ENCODE measurements at places on chromosomes 1 and 21.

GRCh38 chr1:183106746-183107145 lies 79.3 kb upstream of the LAMC2 start:
- DNase-seq, result no peak

- DNase-seq, result no peak
Measured at GRCh38 chr1:66177510-66177909, 356.4 kb upstream of the SGIP1 start.

GRCh38 chr1:225763716-225764548 lies 13.7 kb upstream of the SRP9 start:
- peak; percentile 49 for DNase-seq

DNA sequence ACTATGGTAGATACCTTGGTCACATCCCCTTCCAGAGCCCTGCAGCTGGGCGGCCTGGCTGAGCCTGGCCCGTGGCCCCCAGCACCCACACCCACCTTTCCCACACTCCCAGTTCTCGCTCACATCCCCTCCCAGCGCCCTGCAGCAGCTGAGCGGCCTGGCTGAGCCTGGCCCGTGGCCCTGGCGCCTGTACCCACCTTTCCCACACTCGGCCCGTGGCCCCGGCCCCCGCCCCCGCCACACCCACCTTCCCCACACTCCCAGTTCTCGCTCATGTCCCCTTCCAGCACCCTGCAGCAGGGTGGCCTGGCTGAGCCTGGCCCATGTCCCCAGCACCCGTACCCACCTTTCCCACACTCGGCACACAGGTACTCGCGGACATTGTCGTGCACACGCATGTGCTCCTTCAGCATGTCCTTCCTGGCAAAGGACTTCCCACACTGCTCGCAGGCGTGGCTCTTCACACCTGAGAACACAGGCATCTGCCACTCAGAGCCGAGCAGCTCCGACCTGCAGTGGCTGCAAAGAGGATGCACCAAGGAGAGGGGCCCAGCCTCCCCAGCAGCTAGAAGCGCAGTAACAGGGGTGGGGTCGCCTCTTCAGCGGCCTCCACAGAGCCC lies 52.5 kb upstream of the RIPK4 start:
- no peak for DNase-seq

GRCh38 chr1:92927870-92928269 lies 33.4 kb downstream of the DIPK1A start:
- no peak for DNase-seq

DNA sequence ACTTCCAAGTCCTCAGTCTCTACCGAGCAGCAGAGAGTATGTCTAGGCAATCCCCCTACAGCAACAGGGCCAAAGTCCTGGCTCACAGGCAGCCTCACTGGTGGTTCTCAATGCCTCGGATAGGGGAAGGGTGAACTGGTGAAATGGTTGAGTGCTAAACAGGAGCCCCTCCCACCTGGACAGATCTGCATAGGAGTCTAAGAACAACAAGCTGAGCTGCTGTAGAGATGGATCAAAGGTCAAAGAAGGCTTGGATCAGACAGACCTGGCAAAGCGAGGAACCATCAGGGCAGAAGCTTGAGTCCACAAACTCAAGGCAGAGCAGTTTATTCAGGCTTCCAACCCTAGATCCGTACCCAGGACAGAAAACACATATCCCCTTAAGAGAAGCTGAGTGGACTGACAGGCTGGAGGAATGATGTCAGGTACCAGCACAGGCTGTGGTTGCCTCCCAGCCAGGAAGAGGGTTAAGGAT lies 31.8 kb downstream of the RABIF start:
- DNase-seq, result no peak

GRCh38 chr1:170073893-170074249 lies 624 bp downstream of the KIFAP3 start:
- DNase-seq, result no peak

DNA sequence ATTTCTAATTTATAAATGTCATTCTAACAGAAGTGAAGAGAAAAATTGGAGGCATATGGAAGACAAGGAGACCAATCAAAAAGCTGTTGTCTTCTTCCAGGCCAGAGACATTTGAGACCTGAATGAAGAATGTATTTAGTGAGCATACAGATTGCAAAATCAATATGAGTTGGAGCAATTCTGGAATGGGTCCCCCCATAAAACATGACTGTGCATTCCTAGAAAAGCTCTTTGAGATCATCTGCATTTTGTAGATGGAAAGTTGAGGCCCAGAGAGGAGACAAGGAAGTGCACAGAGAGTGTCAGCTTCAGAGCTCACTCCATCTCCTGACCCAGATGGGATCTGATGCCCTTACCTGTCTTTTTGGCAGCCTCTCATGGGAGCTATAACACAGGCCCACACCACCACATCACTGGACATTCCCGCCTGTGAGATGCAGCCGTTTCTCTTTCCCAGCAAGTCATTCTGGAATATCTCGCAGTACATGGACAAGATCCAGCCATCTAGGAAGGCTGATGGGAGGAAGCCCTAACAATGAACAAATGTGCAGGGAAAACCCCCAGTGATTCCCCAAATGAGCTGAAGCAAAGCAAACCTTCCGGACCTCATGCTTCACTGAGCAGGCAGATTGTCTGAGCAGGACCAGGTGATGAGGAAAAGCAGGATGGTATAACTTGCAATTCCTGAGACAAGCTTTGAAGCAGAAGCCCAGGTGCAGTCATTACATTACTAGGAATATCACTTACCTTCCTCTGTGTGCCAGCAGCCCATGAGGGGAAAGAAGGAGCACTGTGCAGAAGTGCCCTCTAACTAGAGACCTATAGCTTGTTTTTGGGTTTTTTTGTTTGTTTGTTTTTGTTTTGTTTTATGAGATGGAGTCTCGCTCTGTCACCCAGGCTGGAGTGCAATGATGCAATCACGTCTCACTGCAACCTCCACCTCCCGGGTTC lies 445.6 kb downstream of the PLPP3 start:
- no peak for DNase-seq

GRCh38 chr1:6870086-6870485 lies 84.8 kb downstream of the CAMTA1 start:
- no peak for DNase-seq

- peak; percentile 65 for DNase-seq
Measured at GRCh38 chr1:197915862-197916499, 1.2 kb upstream of the LHX9 start.

GRCh38 chr21:42107177-42107880 lies 36.2 kb downstream of the UMODL1 start:
- no peak for DNase-seq

GRCh38 chr1:173097001-173097400 lies 46.3 kb upstream of the TNFSF18 start:
- peak; percentile 43 for DNase-seq

DNA sequence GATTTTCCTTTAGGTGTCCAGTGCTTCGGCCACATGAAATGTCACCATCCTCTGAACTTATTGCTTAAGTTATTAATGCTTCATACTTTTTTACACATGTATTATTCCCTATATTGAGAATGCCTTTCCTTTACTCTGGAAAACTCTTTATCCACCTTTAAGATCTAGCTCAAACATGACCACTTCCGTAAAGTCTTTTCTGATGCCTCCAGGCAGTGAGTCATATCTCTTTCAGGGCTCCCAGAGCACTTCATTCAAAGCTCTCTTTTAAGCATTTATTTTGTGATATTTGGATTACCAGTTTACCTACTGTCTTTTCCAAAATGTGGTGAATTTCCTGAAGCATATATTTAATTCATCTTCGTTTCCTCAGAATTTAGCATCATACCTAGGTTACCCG lies 178.9 kb downstream of the HS2ST1 start:
- no peak for DNase-seq

DNA sequence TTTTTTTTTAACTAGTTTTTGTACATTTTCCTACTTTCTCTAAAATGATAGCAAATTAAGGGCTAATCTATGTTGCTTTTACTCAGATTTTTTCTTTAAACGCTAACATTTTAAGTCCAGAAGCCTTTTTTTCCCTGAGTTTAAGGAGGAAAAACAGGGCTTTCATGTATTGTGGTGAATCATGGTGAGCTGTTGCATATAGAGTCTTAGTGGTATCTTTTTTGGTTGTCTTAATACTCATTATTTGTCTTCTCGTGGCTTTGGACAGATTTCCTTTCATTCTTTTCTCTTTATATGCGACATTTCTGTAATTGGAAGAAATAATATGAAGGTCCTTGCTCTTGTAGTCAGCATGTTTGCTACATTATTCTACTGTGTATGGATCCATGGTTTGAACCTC lies 1015.6 kb downstream of the PLA2G4A start:
- no peak for DNase-seq

DNA sequence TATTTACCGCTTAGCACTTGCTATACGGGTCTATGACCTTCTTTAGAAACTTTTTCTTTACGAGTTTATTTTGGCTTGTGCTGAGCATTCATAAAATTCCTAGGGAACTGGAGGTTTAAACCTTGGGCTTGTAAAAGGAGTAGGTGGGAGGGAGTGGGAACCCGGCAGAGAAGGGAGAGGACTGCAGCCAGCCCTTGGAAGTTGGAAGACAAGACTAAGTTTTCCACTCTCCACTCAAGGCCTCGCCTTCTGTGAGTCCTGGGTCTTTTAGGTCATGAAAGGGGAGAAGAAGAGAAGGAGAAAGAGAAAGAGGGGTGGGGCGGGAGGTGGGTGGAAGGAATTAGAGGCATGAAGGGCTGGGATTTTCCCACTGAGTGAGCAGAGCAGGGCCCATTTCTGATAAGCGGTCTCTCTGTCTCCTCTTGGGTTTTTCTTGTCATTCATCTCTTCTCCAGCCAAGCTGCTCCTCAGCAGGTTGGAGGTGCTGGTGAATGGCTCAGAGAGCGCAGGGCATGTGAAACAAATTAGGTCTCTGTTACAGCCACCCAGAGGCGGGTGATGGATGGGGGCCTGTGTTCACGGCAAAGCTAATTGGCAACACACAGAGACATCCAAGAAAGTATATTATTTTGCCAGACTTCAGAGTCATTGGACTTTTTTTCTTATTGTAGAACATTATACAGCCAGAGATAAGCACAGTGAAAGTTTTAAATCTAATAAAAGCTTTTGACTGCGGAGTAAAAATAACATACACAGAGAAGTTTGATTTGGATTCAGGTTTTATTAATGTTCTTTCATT lies 247.3 kb downstream of the FOXD2 start:
- no peak for DNase-seq

- no peak for DNase-seq
Measured at GRCh38 chr1:171699531-171699930, 42.3 kb downstream of the VAMP4 start.

GRCh38 chr21:45655124-45655523 lies 11.6 kb downstream of the PCBP3 start:
- DNase-seq, result no peak

DNA sequence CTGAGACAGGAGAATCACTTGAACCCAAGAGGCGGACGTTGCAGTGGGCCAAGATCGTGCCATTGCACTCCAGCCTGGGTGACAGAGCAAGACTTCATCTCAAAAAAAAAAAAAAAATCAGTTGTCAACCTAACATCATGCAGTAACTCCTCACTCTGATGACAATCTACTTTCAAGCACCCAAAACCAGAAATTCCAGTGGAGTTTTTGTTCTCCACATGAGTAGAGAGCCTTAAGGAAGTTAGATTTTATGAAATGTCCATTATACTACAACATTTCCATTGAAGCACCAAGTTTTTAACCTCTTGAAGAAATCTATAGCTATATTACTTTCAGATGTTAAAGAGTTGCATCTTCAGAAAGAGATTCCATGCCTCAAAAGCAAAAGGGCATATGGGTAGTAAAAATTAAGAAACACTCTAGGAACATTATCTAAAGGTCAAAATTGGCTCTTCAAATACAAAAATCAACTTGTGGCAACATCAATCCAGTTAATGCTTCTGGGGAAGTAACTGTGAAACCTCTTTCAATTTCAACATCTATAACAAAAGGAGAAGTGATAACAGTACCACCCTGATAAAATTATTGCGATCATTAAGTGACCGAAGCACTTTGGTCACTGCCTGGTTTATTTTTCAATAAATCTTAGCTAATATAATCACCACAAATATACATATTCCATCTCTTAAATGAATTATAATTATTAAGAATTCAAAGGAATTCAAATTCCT lies 7.7 kb downstream of the LPGAT1 start:
- DNase-seq, result peak; percentile 73

DNA sequence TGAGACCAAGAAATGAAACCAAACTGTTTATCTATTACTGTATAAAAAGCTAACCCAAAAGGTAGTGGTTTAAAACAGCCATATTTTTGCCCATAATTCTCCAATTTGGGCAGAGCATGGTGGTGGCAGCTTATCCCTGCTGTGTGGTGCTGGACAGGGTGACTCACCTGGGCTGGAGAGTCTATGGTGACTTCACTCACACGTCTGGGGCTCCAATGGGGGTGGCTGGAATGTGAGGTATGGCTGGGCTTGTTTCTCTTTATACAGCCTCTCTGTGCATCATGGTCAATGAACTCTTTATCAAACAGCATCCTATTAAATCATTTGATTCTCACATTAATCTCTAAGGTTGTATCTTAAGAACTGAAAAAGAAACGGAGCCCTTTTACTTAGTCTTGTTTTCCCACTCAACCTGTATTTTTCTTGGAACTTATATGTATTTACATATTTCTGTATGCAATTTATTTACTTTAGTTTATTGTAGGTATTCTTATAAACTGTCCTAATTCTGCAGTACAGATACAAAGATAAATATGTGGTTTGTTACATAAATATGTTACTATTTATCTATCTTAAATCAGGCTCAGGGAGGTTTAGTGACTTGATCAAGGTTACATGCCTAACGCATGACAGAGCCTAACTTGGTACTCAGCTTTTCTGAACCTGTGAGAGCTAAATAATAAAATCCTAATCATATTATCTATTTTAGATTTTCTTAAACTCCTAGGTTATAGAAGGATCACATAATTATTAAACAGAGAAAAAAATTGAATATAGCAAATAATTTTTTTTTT lies 37.5 kb upstream of the WLS start:
- no peak for DNase-seq

DNA sequence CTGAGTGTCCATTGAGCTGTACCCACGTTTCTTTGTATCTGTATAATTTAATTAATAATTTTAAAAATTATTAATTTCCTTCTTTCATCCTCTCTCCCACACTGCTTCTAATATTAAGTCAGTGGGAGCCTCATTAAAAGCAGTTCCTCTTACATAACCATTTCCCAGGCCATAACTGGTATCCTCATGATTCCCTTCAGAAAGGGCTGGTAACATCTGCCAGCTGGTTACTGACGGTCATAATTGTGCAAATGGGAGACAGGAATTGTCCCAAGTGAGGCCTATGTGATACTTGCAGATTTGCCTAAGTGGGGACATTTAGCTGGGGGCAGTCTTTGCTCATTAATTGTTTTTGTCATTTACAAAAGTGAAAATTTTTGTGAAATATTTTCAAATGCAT lies 69.0 kb upstream of the SPAG17 start:
- DNase-seq, result no peak

- DNase-seq, result no peak
Measured at GRCh38 chr1:50417946-50418599, 5.2 kb downstream of the DMRTA2 start.

- DNase-seq, result no peak
Measured at GRCh38 chr21:24903994-24904635, 703.2 kb downstream of the MRPL39 start.

- peak; percentile 43 for DNase-seq
Measured at GRCh38 chr1:36481771-36482723, 666 bp downstream of the CSF3R start.

GRCh38 chr1:147077523-147077922 lies 94.7 kb downstream of the PRKAB2 start:
- no peak for DNase-seq

- no peak for DNase-seq
Measured at GRCh38 chr1:41315146-41315822, 46.0 kb upstream of the FOXO6 start.

GRCh38 chr1:54305906-54306514 lies 100.2 kb downstream of the SSBP3 start:
- DNase-seq, result no peak

Data from suppressor macrophage (primary cell).